Metanephros (tissue), 2 donors: ENCODE measurements at places on chromosomes 5 and 9. TPM values are rescaled to one million over a fixed set of nuclear protein-coding genes. Genes with fewer than 3 reads are reported as not detected.

Gene MACIR
- total RNA-seq = 13.7 TPM

Gene FAM53C
- 29.5 TPM for total RNA-seq

Gene PIP5K1B
- 7.0 TPM for total RNA-seq

Gene CTXN3
- total RNA-seq = 0.47 TPM

Gene PCDHB10
- 6.2 TPM for total RNA-seq

Gene AGXT2
- total RNA-seq = 25.9 TPM

Gene CLIC3
- total RNA-seq = 2.5 TPM

Gene CDKN2A
- total RNA-seq = 0.12 TPM

Gene CDH12
- 4.7 TPM for total RNA-seq

Gene PROB1
- 11.2 TPM for total RNA-seq

Gene MYMK
- total RNA-seq = 2.8 TPM

Gene PCDHGA11
- total RNA-seq = 10.0 TPM

Gene COL5A1
- 192 TPM for total RNA-seq

Gene CD180
- 1.4 TPM for total RNA-seq

Gene GPR150
- not detected for total RNA-seq

Gene PCDHA9
- total RNA-seq = 0.58 TPM

Gene PSD2
- 1.1 TPM for total RNA-seq

Gene C8G
- total RNA-seq = not detected

Gene DOK3
- 11.3 TPM for total RNA-seq

Gene ARID3C
- total RNA-seq = 0.12 TPM

Gene COL15A1
- total RNA-seq = 107 TPM

Gene PRRC1
- total RNA-seq = 42.9 TPM

Gene TXNDC8
- not detected for total RNA-seq

Gene NIPAL4
- 0.47 TPM for total RNA-seq

Gene NEK6
- 40.2 TPM for total RNA-seq

Gene FAM78A
- total RNA-seq = 10.6 TPM

Gene WNT8A
- 0.18 TPM for total RNA-seq

Gene UNC13B
- total RNA-seq = 24.1 TPM

Gene OBP2B
- not detected for total RNA-seq

Gene SLC6A19
- 33.0 TPM for total RNA-seq

Gene SLC26A2
- total RNA-seq = 15.8 TPM
